ENCODE measurements at places on chromosomes 12 and 14. TPM values are rescaled to one million over a fixed set of nuclear protein-coding genes. Genes with fewer than 3 reads are reported as not detected.

CYP46A1 gene
- 1.4 TPM for polyA plus RNA-seq

MARCHF9 gene
- 15.6 TPM for polyA plus RNA-seq

MYH6 gene
- 0.19 TPM for polyA plus RNA-seq

ENDOU gene
- 0.31 TPM for polyA plus RNA-seq

SLC6A13 gene
- polyA plus RNA-seq = 50.8 TPM

EEF1AKMT3 gene
- polyA plus RNA-seq = 11.7 TPM

CCDC177 gene
- polyA plus RNA-seq = 0.08 TPM

SDSL gene
- 13.1 TPM for polyA plus RNA-seq

CLEC4C gene
- 0.28 TPM for polyA plus RNA-seq

Data from right renal cortex interstitium (tissue), 3 donors.